ENCODE measurements at places on chromosomes 5 and 9.

- DNase-seq = peak; percentile 46
Observed at GRCh38 chr5:55232271-55232984, 980 bp downstream of the CCNO start.

DNA sequence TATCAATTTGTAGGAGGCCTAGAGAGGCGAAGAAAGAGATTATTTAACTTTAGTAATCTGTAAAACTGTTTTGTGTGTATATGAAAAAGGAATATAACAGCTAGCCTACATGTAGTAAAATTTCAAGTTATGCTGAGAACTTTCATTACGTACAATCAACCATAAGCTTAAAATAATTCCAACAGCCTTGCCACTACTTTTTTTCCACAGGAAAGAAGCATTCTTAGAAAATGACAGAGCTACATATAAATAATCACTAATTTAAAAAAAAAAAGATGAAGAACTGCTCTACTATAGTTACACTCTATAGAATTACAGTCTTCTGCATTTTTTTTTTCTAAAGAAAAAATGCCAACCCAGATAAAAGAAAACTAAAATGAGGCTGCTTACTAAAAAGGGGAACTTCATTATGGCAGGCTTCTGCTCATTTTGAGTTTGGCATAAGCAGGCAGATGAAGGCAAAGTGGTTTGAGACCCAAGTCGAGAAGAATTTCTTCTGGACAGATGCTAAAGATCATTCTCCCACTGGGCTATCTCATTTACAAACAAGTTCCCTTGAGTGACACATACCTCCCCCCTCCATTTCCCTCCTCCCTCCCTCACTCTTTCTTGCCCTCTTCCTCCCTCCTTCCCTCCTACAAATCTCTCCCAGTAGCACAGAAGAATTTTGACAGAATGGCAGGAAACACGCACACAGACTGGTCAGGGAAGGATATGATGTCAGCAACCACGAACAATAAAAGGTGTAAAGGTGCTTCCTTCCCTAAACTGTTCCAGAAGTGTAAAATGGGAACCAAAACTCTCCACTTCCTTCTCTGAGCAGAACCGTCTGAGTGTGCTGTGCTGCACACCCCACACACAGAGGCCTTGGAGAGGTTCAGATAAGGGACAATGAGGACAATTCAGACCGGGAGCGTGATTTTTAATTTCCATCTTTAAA lies 56.1 kb downstream of the MEF2C start:
- DNase-seq = peak; percentile 54

DNA sequence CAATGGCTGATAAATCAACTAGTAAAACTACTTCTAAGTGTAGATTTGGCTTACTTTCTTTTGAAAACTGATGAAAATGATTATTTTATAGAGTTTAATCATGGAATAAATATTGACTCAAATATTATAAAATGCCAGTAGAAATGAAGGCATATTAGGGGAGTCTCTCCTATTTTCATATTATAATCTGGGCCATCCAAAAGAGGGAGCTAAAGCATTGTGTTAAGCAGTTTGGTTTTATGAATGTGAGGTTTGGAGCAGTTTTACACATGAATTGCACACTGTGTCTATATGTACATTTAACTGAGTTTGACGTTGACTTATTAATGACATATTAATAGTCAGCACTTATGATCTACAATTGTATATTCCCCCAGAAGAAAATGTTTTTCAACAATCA lies 17.4 kb downstream of the CDH9 start:
- peak; percentile 29 for DNase-seq

DNA sequence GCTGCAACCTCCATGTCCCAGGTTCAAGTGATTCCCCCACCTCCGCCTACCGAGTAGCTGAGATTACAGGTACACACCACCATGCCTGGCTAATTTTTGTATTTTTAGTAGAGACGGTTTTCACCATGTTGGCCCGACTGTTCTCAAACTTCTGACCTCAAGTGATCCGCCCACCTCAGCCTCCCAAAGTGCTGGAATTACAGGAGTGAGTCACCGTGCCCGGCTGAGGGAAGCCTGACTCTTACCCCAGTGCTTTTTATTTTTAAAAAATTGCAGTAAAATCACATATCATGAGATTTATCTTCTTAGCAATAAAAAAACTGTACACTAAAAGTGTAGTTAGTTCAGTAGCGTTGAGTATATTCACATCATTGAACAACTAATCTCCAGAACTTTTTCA lies 105.3 kb downstream of the SLIT3 start:
- DNase-seq = no peak

DNA sequence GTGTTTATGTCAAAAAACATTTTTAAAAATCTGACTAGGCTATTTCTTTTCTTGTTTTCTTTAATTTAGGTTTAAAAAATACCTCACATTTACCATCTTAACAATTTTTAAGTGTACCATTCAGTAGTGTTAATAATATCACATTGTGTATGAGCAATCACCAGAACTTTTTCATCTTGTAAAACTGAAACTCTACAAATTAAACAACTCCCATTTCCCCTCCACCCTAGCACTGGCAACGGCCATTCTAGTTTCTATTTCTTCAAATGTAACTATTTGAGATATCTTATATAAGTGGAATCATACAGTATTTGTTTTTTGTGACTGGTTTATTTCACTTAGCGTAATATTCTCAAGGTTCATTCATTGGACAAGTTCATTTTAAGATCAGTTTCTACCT lies 27.7 kb downstream of the PLCXD3 start:
- no peak for DNase-seq

- no peak for DNase-seq
Observed at GRCh38 chr9:125574126-125574877, 132.7 kb downstream of the MAPKAP1 start.

DNA sequence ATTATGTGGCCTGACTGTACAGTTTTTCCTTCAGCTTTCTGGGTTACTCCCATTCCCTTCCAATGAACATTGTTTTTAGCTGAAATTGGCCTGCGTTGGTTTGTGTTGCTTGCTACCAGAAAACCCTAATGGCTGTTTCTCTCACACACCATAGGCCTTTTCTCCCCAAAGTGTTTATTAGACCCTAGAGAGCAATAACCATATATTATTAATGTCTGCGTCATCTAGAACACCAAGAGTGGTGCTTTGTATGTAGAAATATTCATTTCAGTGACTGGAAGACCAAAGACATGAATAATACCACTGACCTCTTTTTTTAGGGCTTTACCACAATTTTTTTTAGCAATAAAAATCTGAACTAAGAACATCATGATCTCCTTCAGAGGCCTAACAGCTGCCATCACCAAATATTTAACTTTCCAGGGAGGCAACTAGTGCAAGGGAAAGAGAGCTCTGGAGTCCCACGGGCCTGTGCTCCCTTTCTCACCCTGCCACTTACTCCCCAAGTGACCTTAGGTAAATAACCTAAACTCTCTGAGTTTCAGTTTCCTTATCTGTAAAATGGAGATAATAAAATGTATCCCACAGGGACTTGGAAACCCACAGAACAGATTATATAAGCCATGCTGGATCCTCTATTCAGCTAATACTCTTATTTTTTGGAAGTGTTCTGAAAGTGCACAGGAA lies 201.9 kb upstream of the ISL1 start:
- no peak for DNase-seq

GRCh38 chr5:177490311-177490991 lies 7.0 kb downstream of the PDLIM7 start:
- DNase-seq = no peak

DNA sequence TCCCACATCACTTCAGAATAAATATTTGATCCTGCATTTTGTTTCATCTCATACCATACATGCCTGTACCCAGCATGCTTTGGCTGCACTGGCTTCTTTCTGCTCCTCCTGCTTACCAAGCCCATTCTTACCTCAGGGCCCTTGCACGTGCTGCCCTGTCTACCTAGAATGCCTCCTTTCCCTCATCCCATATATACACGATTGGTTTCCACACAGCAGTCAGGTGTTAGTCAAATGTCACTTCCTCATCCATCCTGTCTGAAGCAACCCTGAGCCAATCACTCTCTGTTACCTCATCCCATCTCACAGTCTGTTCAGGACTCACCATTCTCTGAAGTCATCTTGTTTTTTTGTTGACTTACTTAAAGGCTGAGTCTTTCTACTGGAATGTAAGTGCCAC lies 30.3 kb downstream of the CAST start:
- DNase-seq = peak; percentile 65

- no peak for DNase-seq
Observed at GRCh38 chr5:88672644-88673252, 210.2 kb downstream of the MEF2C start.

DNA sequence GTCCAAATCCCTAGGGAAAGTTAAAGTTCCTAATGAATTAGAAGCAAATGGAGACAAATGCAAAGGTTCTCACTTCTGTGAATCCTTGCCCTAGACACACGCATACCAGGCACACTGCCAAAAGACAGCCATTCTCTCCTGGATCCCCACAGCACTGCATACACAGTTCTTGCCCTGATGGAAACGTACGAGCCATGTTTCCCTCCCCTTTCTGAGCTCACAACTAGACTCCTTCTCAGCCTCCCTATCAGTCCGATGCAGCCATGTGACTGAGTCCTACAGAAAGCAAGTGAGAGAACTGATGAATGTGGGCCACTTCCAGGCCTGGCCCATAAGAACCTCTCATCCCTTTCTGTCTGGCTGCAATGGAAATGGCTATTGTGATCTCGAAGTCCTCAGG lies 92.0 kb downstream of the ZNF608 start:
- no peak for DNase-seq

GRCh38 chr9:32665101-32665500 lies 29.6 kb upstream of the TAF1L start:
- DNase-seq = peak; percentile 43

GRCh38 chr5:177476531-177477233 lies 3.2 kb upstream of the DBN1 start:
- DNase-seq = no peak

DNA sequence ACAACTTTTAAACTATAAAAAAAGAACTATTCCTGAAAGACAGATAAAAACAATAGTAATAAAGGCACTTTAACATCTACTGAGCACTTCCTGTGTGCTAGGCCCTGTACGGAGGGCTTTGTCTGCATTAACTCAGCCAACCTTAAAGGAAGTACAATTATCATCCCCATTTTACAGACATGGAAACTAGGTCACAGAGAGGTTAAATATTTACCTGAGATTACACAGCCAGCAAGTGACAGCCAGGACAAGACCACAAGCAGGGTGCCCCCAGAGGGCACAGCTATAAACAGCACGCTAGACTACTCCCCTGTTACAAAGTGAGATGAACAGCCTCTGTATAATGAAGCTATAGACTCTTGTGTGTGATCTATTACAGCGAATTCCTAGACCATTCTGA lies 25.5 kb downstream of the DDX31 start:
- DNase-seq = peak; percentile 39

GRCh38 chr9:79817438-79818004 lies 245.8 kb downstream of the TLE4 start:
- no peak for DNase-seq

- peak; percentile 26 for DNase-seq
Observed at GRCh38 chr9:74804018-74804385, 83.7 kb downstream of the TRPM6 start.

- peak; percentile 34 for DNase-seq
Observed at GRCh38 chr5:56440871-56441740, 208.0 kb upstream of the ANKRD55 start.

DNA sequence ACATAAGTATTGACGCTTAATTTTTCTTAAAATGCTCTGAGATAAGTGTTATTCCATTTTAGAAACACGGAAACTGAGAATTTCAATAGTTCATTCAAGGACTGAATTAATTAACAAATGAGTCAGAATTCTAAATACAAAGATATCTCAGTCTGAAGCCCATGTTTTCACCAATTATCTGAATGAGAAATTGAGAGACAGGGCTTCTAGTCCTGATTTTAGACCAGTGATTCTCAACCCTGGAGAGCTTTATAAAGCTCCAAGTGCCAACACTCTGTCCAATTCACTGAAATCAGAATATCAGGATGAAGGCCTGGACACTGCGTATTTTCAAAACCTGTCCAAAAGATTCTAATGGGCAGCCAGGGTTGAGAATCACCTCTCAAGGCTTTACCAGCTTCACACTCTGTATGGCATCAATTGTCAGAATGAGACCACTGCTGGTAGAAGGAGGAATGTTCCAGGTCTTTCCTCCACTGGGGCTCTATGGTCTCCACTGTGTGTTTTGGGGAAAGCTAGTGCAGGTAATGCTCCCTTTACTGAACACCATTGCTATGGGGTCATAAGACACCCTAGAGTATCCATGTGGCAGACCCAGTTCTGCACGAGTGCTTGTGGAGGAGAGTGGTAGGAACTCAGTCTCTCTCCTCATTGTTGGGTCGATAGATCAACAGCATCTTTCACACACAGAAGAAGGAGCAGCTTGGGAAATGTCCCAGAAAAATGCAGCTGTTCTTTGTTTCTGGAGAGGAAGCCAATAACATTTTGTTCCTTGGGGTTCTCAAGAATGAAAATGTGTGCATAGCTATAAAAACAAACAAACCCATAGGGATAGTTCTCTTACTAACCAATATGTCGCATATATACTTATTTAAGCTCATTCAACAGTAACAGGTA lies 99.7 kb upstream of the OSMR start:
- DNase-seq = no peak

- DNase-seq = peak; percentile 80
Observed at GRCh38 chr9:106878934-106879333, 16.0 kb downstream of the ZNF462 start.

- DNase-seq = peak; percentile 96
Observed at GRCh38 chr5:65481635-65482295, at the start of gene ADAMTS6. TSS of gene ADAMTS6 (minus strand) at chr5:65481920. CDS start at chr5:65473673, 8,247 bp downstream.

GRCh38 chr5:69531406-69531801 lies 28.6 kb upstream of the GTF2H2C start:
- no peak for DNase-seq

DNA sequence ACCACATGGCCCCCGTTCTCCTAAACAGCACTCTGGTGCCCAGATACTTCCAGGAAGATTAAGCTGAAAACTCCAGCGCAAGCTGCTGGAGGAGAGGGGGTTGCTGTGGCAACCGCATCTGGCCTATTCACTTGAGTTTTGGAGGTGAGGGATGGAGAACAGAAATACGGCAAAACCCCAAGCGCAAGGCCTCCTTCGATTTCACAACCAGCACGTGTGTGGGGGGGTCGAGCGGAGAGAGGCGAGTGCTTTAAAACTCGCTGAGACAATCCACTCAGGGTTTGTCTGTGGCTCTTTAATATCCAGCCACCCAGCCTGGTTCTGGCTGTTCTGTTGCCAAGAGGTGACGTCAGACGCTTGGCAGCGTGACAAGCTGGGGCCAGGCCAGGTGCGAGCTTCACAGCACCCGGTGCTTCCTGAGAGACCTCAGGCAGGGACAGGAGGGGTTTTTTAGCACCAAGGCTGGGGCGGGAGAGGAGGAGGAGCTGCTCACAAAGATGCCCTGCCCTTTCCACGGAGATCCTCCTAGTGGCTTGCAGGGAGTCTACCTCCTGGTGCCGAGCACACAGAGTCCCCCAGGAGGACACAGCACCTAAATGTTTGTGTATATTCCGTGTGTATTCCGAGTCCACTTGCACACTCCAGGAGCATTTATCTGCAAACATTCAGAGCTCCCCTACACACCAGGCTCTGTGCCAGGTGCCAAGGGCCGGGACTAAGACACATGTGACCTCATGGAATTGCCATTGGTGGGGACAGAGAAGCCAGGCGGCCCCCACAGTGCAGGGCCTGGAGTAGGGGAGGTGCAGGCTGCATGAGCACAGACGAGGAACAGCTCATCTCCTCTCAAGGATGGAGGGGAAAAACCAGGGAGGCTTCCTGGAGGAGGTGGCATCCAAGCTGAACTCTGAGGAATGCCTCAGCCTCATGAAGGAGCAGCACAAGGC lies 194.6 kb downstream of the OLFM1 start:
- DNase-seq = no peak
